ENCODE measurements at places on chromosomes 5 and 9. TPM values are rescaled to one million over a fixed set of nuclear protein-coding genes. Genes with fewer than 3 reads are reported as not detected.
A peak's percentile ranks its signal among the peaks of the same experiment; 100 is the strongest.

- no peak for DNase-seq
- no peak overlapping the region for H3K4me3 ChIP-seq
- H3K27ac ChIP-seq, result no peak overlapping the region
- H3K36me3 ChIP-seq, result no peaks in the 10 kb centered on the region
- no peaks in the 10 kb centered on the region for H3K27me3 ChIP-seq
- H3K4me1 ChIP-seq, result peaks cover 9% of the 10 kb centered on the region
These were observed 27.2 kb downstream of the CSF2 start for GRCh38 chr5:132100672-132101261.

The TOPORS gene
- 8.1 TPM for polyA plus RNA-seq

DNA sequence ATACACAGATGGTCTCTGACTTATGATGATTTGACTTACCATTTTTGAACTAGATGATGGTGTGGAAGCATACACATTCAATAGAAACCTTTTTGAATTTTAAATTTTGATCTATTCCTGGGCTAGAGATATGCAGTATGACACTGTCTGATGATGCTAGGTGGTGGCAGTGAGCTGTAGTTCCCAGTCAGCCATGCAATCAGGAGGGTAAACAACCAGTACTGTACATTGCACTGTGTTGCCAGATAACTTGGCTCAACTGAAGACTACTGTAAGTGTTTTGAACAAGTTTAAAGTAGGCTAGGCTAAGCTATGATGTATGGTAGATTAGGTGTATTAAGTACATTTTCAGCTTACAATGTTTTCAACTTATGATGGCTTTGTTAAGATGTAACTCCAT, 859.1 kb upstream of the ARRDC3 start:
- H3K36me3 ChIP-seq, result no peaks in the 10 kb centered on the region
- H3K27me3 ChIP-seq, result no peaks in the 10 kb centered on the region
- no peak overlapping the region for H3K4me3 ChIP-seq
- no peaks in the 10 kb centered on the region for H3K4me1 ChIP-seq

DNA sequence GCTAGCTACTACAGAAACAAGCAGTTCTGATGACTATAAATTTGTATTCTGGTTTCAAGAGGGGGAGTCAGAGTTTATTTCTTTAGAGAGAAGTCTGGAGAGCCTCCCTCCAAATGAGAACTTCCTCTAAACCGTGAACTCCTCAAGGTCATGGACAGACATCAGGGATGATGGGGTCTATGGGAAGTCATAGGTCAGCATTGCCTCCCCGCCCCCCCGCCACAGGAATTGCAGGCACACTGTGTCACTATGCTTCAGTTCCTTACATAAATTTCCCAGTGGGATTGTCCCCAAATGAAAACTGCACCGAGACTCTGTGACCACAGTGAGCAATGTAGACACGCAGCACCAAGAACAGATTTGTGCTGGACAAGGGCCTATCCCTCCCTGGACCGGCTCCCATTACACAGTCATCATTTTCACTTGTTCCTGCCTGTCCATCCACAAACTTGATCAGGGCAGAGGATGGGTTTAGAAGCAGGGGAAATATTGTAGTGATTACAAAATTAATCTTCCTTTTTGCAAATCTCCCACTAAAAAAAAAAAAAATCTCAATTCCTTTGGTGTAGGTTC, 300.3 kb downstream of the EFNA5 start:
- H3K27me3 ChIP-seq, result no peaks in the 10 kb centered on the region
- no peaks in the 10 kb centered on the region for H3K4me1 ChIP-seq
- no peak overlapping the region for H3K27ac ChIP-seq
- H3K36me3 ChIP-seq, result no peaks in the 10 kb centered on the region
- DNase-seq, result no peak
- no peak overlapping the region for H3K4me3 ChIP-seq

DNA sequence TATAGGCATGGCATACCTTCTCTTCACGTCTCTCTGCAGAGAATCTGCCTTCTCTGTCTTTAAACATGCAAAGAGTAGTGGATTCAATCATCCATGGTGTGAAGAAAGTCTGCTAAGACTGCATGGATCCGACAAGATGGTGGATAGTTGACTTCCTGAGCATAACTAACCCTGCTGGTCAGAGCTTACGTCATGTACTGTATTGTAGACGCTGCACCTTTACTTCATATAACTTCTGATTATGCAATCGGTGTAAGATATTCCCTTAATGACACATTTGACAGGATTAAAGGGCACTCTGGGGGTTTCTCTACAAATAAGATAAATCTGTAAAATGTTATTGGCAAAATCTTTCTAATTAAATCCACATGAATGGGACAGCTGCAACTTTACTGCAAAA, 240.3 kb upstream of the NREP start:
- no peaks in the 10 kb centered on the region for H3K27me3 ChIP-seq
- DNase-seq, result no peak
- no peak overlapping the region for H3K4me3 ChIP-seq
- no peaks in the 10 kb centered on the region for H3K4me1 ChIP-seq

- no peaks in the 10 kb centered on the region for H3K36me3 ChIP-seq
- no peak overlapping the region for H3K4me3 ChIP-seq
- H3K4me1 ChIP-seq, result no peaks in the 10 kb centered on the region
- H3K27me3 ChIP-seq, result no peaks in the 10 kb centered on the region
These were observed 78.9 kb downstream of the CFAP95 start for GRCh38 chr9:69899491-69899890.

DNA sequence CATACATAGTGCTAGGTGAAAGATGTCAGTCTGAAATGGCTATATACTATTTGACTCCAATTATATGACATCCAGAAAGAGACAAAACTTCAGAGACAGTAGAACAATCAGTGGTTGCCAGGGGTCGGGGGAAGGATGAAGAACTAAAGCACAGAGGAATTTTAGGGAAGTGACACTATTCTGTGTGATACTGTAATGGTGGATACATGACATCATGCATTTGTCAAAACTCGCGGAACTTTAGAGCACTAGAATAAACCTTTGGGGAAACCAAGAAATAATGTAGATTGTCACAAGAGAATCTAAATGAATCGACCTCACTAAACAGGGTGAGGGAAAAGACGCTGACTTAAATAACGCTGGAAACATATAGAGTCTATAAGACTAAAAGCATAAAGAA, 107.0 kb upstream of the RETREG1 start:
- H3K4me1 ChIP-seq, result no peaks in the 10 kb centered on the region
- no peak overlapping the region for H3K4me3 ChIP-seq
- no peaks in the 10 kb centered on the region for H3K36me3 ChIP-seq
- no peaks in the 10 kb centered on the region for H3K27me3 ChIP-seq
- DNase-seq, result no peak

DNA sequence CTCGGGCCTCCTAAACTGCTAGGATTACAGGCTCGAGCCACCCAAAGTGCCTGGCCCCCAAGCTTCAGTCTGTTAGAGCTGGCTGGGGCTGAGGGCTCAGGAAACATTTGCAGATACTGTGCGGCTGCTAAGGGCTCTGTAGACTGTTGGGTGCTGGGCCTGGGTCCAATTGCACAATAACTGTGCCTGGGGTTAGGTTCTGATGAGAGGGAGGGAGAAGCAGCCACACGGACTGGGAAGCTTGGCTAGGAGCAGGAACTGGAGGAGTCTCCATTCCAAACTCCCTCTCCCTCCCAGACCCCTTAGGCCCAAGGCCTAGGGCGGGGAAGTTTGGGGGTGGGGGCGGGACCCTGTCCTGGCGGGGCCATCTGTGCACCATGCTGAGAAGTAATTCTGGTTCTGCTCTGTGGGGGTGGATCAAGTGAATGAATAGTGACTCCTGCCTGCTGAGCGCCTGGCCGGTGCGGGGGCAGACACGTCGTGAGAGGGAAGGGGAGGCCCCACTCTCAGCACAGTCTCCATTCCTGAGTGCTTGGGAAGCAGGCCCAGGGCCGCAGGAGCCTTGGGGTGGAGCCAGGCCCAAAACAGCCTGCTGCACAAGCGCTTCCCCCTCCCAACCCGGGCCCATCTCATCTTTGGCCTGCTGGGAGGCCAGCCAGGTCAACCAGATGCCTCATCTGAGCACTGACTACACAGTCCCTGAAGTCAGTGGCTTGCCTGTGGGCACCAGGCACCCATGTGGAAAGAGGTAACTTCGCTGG, 1.5 kb downstream of the ASS1 start:
- no peaks in the 10 kb centered on the region for H3K4me1 ChIP-seq
- H3K36me3 ChIP-seq, result no peaks in the 10 kb centered on the region
- H3K4me3 ChIP-seq, result peak overlapping the region; percentile 58
- DNase-seq, result peak; percentile 97

The FOXD4L6 gene
- polyA plus RNA-seq, result not detected

DNA sequence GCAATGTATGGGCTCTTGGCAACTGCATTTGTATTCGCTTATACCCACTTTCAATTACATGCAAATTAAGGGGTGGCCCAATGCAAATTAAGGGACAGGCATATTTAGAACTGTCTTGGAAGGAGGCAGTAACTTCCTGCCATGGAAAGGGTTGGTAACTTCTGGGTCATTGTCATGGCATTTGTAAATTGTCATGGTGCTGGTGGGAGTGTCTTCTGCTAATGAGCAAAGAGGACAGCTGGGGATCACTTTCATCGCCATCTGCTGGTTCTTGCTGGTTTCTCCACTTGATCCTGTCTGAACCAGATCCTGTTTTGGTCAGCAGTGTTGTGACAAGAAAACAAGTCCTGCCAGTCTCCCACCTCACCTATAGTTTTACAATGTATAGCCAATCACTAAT, 23.3 kb upstream of the UGT3A2 start:
- no peak overlapping the region for H3K27ac ChIP-seq
- H3K36me3 ChIP-seq, result no peaks in the 10 kb centered on the region
- no peak overlapping the region for H3K4me3 ChIP-seq
- H3K27me3 ChIP-seq, result no peaks in the 10 kb centered on the region

DNA sequence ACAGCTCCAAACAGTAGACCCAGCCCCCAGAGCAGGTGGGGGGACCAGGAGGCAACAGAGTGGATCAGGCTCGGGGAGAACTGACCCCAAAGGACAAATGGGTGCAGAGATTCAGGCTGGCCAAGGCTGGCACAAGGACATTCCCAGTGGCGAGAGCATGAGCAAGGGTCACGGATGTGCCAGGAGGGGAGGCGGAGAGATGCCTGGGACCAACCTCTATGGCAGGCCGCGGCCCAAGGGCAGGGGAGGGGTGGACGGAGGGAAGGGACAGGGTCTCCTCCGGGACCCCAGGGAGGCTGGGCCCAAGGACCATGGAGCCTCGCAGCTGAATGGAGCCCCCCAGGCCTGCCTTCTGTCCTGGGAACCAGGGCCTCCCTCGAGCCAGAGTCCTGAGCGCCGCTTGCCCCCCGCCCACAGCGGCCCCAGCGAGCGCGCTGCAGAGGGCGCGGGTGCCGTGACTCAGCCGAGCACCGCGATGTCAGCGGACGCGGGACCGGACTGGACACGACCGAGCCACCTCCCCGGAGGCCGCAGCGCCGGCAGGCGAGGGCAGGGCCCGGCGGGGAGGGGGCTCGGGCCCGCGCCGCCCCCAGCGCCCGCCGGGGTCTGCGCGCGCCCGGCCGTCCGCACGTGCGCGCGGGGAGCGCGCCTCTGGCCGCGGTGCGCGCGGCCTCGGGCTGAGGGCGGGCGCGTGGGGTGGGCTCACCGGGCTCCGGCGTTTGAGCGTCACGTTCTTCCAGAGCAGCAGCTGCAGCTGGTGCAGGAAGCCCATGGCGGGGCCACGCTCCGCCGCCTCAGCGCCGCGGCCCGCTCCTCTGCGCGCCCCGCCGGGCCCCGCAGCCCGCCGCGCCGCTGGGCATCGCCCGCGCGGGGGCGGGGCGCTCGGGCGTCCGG, at the start of gene ABCA2:
Gene ABCA2, minus strand, starts transcription at position 869 of the 894 bp plus-strand sequence. Its CDS starts 97 bp downstream, at position 772.
- H3K27me3 ChIP-seq, result no peaks in the 10 kb centered on the region
- H3K36me3 ChIP-seq, result no peaks in the 10 kb centered on the region
- H3K27ac ChIP-seq, result peak within 1 kb of the TSS; percentile 62
- H3K4me3 ChIP-seq, result peak within 1 kb of the TSS; percentile 67

The DNAJC18 gene
- 1.8 TPM for polyA plus RNA-seq

The ANKRD55 gene
- not detected for polyA plus RNA-seq

GRCh38 chr9:88531920-88532698, 2.9 kb upstream of the NXNL2 start:
- H3K36me3 ChIP-seq, result no peaks in the 10 kb centered on the region
- H3K4me1 ChIP-seq, result peaks cover 38% of the 10 kb centered on the region
- no peak overlapping the region for H3K4me3 ChIP-seq
- DNase-seq, result no peak
- peaks cover 8% of the 10 kb centered on the region for H3K27me3 ChIP-seq
- no peak overlapping the region for H3K27ac ChIP-seq

The IL7R gene
- polyA plus RNA-seq, result 1.4 TPM

GRCh38 chr9:92631452-92632343, 38.2 kb downstream of the IPPK start:
- H3K4me1 ChIP-seq, result peaks cover 7% of the 10 kb centered on the region
- H3K4me3 ChIP-seq, result no peak overlapping the region
- H3K27me3 ChIP-seq, result no peaks in the 10 kb centered on the region
- peak overlapping the region; percentile 51 for H3K27ac ChIP-seq

The SLC22A4 gene
- 0.58 TPM for polyA plus RNA-seq

The STC2 gene
- 3.3 TPM for polyA plus RNA-seq

DNA sequence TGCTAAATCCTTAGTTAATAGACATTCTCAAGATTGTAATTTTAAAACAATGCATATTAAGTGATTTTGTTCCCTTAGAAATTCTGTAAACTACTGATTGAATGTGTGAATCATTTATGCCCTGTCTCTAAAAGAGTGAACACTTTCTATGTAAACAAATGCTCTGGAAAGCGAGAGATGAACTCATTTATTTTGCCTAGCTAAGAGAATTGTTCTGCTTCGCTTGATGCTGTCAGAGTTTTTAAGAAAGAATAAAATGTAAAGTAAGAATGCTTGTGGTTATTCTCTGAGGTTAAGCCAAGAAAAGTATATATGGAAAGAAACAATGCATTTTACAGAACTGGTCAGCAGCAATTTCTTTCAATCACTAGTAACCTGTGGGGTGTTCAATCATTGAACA, 347.4 kb upstream of the NUDT12 start:
- no peak overlapping the region for H3K27ac ChIP-seq
- DNase-seq, result no peak
- no peaks in the 10 kb centered on the region for H3K4me1 ChIP-seq
- no peaks in the 10 kb centered on the region for H3K36me3 ChIP-seq
- H3K27me3 ChIP-seq, result no peaks in the 10 kb centered on the region

- H3K4me1 ChIP-seq, result peaks cover 17% of the 10 kb centered on the region
- peak overlapping the region; percentile 70 for H3K4me3 ChIP-seq
- no peaks in the 10 kb centered on the region for H3K27me3 ChIP-seq
- H3K36me3 ChIP-seq, result peaks cover 11% of the 10 kb centered on the region
These were observed 1.2 kb downstream of the MIER3 start for GRCh38 chr5:56950626-56951125.

DNA sequence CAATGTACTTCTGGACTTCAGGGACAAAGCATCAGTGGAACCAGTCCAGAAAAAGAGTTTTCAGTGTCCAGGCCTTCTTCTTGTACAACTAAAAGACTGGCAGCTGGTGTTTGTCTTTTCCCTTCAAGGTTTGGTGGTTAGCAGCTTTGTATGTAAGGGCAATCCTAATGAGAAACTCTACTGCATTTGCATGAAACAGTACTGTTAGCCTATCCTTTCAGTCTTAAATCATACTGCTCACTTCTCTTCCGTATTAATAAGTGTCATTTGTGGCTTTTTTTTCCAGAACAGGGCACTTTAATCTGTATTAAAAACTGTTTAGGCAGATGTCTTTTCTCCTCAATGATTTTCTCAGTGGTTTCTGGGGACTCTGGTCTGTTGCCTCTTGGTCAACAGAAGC, 48.9 kb downstream of the FAM174A start:
- no peak overlapping the region for H3K4me3 ChIP-seq
- DNase-seq, result no peak
- H3K36me3 ChIP-seq, result peaks cover 3% of the 10 kb centered on the region
- no peaks in the 10 kb centered on the region for H3K27me3 ChIP-seq
- no peaks in the 10 kb centered on the region for H3K4me1 ChIP-seq
- H3K27ac ChIP-seq, result no peak overlapping the region

- H3K4me1 ChIP-seq, result no peaks in the 10 kb centered on the region
- DNase-seq, result peak; percentile 66
- no peak overlapping the region for H3K27ac ChIP-seq
These were observed 4.1 kb downstream of the EQTN start for GRCh38 chr9:27292659-27293405.

The TXNDC15 gene
- polyA plus RNA-seq, result 43.6 TPM

Measured in sigmoid colon (tissue), 7 donors.